ENCODE measurements at places on chromosomes 5 and 9.

DNA sequence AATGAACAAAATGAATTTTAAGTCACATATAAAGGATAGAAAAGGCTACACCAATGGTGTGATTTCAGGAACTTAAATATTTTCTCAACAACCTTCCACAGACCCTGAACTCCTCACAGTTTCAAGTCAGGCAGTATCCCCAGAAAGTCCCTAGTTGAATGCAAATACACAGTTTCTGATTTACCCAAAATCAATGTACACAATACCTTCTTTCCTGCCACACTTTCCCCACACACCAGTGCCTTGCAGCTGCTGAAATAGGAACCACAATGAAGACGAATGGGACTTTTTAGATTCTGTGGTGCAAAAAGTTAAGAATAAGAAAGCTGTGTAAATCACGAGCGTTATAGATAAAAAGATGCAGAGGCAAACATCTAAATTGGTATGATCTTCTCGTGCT, 552.4 kb upstream of the MEF2C start:
- DNase-seq, result no peak

- DNase-seq, result no peak
Observed at GRCh38 chr9:132538071-132538470, 44.3 kb upstream of the BARHL1 start.

DNA sequence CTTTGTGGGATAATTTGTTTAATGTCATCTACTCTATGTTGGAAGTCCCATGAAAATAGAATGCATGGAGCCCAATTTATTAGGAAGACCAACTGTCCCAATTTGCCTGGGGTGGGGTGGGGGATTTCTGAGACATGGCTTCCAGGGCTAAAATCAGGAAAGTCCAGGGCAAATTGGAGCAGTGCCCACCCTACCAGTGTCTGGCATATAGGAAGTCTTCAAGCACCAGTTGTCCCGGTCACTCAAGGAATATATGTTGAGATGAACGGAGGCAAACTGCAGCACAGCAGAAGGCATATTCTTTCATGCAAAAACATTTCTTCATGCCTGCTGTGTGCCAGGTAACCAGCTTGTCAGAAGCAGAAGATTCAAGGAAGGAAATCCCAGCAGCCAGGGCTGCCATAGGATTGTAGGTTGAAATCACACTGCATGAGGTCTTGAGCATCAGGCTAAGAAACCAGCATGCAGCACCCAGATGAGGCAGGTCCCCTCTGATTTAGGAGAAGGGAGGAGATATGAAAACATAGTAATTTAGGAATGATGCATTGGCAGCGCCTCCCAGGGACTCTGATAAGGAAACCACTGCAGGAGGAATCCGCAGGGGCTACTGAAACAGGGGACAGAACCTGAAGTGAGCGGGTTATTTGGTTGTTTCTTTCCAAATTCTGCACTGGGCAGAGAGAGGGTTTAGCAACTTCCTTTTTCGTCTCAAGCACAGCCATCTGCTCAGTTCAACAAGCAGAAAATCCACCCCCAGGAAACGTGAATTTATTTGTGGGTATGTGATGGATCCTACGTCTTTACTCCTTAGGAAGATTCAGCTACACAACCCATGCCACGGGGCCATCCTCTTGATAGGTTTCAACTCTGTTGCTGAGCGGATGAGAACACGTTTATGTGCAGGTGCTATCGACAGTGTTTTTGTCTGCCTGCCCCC, 112.6 kb upstream of the CPEB4 start:
- no peak for DNase-seq

GRCh38 chr5:117135851-117136250, 561.2 kb upstream of the SEMA6A start:
- DNase-seq, result no peak

DNA sequence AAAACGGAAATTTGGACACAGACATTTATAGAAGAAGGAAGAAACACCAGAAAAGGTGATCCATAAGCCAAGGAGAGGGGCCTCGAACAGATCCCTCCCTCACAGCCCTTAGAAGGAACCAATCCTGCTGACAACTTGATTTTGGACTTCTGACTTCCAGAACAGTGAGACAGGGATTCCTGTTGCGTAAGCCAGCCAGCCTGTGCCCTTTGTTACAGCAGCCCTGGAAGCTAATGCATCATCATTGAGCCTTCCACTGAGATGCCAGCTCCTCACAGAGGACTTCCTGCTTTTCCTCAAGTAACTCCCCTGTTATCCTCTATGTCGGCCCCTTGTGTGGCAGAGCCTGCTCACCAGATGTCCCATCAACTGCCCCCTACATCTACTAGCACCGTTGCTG, 94.1 kb downstream of the JMY start:
- no peak for DNase-seq

GRCh38 chr9:5630081-5630507, 1.2 kb downstream of the RIC1 start:
- no peak for DNase-seq

DNA sequence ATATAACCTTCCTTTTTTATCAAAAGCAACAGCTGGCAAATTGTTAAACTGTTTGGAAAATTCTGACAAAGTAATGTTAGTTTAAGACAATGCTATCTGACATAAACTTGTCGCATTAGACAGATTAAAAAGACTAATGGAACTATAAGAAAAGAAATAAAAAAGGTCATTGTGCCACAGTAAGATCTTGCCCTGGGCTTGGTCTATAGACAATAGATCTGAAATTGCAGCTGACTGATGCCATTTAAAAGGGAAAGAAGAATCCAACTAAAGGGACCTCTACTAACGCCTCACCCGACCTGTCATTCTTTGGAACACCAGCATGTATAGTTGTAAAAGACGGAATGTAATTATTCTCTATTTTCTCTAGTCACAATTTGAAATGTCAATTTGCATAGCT, 644.4 kb upstream of the GRAMD2B start:
- DNase-seq, result no peak
